ENCODE measurements at places on chromosomes 2 and 18.

DNA sequence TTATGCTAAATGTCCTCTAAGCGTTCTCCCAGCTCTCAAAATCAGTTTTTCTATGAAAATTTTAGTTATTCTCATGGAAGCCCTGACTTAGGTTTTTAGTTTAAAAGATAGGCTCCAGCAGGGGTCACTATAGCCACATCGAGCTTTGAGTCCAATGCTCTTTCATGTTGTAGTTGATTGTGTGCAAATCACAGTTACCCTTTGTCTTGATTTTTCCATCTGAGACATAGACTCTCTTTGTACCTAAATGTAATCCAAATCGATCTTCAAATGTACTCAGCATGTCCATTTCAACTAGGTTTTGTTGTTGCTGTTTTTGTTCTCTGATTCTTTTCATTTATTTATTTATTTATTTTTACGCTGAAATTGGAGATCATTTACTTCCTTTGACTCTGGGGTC lies 26.4 kb upstream of the MSTN start:
- H3K4me3 ChIP-seq, result no peak overlapping the region
- peak overlapping the region; percentile 46 for H3K27ac ChIP-seq
- no peaks in the 10 kb centered on the region for H3K36me3 ChIP-seq
- H3K4me1 ChIP-seq, result no peaks in the 10 kb centered on the region
- no peaks in the 10 kb centered on the region for H3K27me3 ChIP-seq
- DNase-seq, result peak; percentile 66

- no peak overlapping the region for H3K4me3 ChIP-seq
- H3K27ac ChIP-seq, result no peak overlapping the region
- no peaks in the 10 kb centered on the region for H3K4me1 ChIP-seq
- H3K36me3 ChIP-seq, result no peaks in the 10 kb centered on the region
- H3K27me3 ChIP-seq, result no peaks in the 10 kb centered on the region
Measured at GRCh38 chr2:108253106-108253505, 13.3 kb downstream of the SULT1C3 start.

DNA sequence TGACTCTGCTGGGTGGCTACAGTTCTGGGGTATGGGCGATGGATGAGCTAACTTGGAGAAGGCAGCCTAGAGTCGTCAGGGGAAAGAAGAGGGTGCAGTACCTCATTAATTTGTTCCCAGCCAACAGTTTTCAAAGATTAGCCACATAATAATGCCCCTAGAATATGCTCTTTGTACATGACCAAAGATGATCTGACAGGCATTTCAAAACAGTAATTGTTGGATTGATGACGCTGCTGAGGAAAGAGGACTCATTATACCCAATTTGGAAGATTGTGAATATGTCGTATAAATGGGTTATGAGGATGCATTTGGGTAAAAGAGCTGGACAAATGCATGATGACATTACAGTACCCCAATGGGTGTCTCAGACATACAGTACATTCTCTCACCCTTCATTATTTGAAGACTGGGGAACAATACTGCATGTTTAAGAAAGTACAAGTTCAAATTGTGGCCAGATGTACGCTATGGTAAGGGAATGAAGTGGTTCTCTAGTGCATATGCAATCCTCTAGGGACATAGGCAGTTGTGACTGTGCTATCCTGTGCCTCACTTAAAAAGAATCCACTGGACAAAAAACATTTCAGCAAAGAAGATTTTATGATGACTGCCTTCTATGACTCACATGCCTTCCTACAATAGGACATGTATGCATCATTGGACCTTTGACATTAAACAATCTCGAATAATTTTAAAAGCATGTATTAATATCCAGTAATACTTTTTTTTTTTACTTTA lies 233.2 kb downstream of the CNTNAP5 start:
- DNase-seq, result no peak
- no peaks in the 10 kb centered on the region for H3K36me3 ChIP-seq
- no peaks in the 10 kb centered on the region for H3K27me3 ChIP-seq
- no peak overlapping the region for H3K4me3 ChIP-seq
- no peak overlapping the region for H3K27ac ChIP-seq

DNA sequence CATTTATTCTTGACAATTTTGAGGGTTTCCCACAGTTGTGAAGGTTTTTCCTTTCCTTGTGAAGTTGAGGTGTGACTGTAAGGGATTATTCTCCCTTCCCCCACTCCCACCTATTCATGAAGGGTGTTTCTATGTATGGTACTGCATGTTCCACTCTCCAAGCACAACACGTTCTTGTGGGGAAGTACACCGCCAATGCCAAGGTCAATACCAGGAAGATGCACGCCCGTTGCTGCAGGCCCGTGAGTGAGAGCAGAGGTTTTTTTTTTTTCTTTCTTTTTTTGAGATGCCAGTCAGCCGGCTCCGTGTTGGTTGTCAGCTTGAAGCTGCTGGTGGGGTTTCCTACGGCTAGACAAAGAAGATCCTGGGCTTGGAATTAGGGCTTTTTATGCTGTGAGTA lies 38.6 kb upstream of the EPHA4 start:
- no peaks in the 10 kb centered on the region for H3K4me1 ChIP-seq
- H3K36me3 ChIP-seq, result no peaks in the 10 kb centered on the region
- H3K27me3 ChIP-seq, result no peaks in the 10 kb centered on the region
- DNase-seq, result no peak
- no peak overlapping the region for H3K27ac ChIP-seq

DNA sequence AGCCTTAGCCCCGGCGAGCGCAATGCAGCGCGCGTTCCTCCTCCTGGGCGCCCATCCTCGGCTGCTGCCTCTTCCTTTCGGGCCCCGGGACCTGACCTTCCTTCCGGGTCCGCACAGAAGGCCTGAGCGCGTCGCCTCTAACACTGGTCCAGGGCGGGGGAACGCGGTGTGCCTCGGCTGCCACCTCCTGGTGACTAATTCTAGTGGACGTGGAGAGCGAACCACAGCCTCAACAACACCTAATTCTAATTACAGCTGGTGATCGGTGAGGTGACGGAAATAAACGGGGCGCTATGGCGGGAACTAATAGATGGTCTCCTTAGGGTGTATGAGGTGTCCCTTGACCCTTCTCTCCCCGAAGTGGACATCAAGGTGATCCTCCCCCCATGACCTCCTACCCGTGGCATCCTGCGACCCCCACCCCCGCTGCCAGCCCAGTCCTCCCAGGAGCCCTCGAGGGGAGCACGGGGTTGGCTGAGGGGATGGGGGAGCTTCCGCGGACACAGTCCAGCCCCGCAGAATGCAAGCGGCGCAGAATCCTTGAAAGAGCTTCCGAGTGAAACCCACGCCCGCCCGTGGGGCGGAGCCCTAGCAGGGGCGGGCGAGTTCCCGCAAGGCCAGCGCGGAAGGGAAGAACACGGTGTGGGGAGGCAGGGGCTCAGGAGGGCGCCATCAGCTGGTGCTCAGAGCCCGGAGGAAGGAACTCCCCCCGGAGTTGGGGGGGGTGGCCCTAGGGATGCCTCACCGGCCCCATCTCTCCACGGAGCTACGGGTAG lies 12.8 kb upstream of the HMSD start:
- peak; percentile 64 for DNase-seq
- peaks cover 3% of the 10 kb centered on the region for H3K27me3 ChIP-seq
- no peaks in the 10 kb centered on the region for H3K36me3 ChIP-seq
- peak overlapping the region; percentile 51 for H3K4me3 ChIP-seq

- no peak overlapping the region for H3K27ac ChIP-seq
- no peaks in the 10 kb centered on the region for H3K27me3 ChIP-seq
- no peaks in the 10 kb centered on the region for H3K36me3 ChIP-seq
- no peak overlapping the region for H3K4me3 ChIP-seq
- DNase-seq, result no peak
Measured at GRCh38 chr18:22385718-22386117, 32.0 kb downstream of the CTAGE1 start.

GRCh38 chr2:136284226-136285119 lies 166.5 kb upstream of the CXCR4 start:
- no peaks in the 10 kb centered on the region for H3K36me3 ChIP-seq
- H3K27me3 ChIP-seq, result no peaks in the 10 kb centered on the region
- no peak overlapping the region for H3K4me3 ChIP-seq
- no peak for DNase-seq
- H3K4me1 ChIP-seq, result no peaks in the 10 kb centered on the region
- no peak overlapping the region for H3K27ac ChIP-seq

DNA sequence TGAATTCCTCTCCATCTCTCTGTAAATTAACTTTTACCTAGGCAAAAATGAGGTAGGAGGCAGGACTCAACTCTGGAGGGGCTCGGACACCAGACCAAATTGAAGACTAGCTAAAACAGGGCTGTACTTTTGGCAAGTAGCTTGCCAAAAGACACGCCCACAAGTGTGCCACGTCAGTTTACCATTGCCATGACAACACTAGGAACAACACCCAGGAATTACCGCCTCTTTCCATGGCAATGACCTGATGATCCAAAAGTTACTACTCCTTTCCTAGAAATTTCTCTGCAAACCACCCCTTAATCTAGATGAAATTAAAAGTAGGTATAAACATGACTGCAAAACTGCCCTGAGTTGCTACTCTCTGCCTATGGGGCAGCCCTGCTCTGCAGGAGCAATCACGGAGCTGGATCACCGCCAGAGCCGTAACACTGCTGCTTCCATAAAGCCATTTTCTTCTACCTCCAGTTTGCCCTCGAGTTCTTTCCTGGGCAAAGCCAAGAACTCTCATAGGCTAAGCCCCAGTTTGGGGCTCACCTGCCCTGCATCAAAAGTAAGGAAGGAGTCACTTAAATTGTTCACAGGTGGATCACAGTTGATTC lies 66.0 kb upstream of the FAM136A start:
- DNase-seq, result no peak
- no peak overlapping the region for H3K27ac ChIP-seq

DNA sequence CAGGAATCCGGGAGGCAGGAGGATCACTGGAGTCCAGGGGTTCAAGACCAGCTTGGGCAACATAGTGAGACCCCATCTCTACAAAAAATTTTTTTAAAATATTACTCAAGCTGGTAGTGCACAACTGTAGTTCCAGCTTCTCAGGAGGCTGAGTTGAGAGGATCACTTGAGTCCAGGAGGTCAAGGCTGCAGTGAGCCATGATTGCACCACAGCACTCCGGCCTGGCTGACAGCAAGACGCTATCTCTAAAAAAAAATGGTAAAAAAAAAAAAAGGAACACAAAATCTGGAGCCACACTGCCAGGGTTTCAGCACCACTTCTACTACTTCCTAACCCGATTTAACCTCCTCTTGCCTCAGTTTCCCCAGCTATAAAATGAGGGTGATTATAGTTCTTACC lies 57.0 kb downstream of the STEAP3 start:
- H3K4me3 ChIP-seq, result no peak overlapping the region
- no peak for DNase-seq
- no peaks in the 10 kb centered on the region for H3K27me3 ChIP-seq
- no peaks in the 10 kb centered on the region for H3K36me3 ChIP-seq
- no peaks in the 10 kb centered on the region for H3K4me1 ChIP-seq

- no peak overlapping the region for H3K27ac ChIP-seq
- no peaks in the 10 kb centered on the region for H3K27me3 ChIP-seq
- no peak overlapping the region for H3K4me3 ChIP-seq
- no peak for DNase-seq
- H3K36me3 ChIP-seq, result peaks cover 51% of the 10 kb centered on the region
Measured at GRCh38 chr2:26130763-26131162, 42.1 kb upstream of the GAREM2 start.

DNA sequence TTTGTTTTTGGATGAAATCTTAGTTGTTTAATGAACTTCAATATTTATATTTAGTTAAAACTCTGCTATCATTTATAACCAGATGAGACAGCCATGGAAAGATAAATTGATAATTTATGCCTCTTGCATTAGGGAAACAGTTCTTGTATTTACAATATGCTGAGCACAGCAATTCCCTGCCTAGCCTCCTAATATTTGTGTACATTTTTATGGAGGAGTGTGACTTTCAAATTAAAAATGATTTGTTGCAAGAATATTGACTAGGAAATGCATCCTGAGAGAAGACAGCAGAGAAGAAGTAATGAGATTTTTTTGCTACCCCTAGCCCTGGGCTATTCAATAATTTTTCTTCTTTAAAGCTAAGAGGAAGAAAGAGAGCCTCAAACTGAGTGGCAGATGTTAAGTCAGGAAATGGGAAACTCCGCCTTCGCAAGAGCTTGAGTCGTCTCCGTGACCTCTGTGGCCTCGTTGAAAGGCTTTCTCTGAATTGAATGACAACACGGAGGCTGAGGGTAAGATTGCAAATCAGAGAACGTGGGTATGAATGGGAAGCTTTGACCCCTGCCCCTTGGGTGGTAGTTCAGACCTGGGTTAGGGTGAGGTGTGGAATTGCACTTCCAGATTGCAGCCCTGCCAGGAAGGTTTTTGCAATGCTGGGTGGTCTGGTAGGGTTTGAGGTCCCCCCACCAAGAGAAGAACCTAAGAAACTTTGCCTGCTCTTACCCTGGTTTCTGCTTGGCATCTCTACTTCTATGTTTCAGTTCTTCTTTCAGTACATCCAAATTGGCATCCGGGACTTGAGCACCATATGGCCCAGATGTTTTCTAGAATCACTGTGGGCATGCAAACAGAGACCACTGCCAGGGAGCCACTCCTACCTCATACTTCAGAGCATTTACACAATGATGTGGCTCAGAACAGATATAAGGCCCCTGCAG lies 210.3 kb upstream of the RBMS1 start:
- H3K27ac ChIP-seq, result no peak overlapping the region
- H3K27me3 ChIP-seq, result no peaks in the 10 kb centered on the region
- H3K4me1 ChIP-seq, result no peaks in the 10 kb centered on the region
- H3K36me3 ChIP-seq, result no peaks in the 10 kb centered on the region
- no peak overlapping the region for H3K4me3 ChIP-seq

DNA sequence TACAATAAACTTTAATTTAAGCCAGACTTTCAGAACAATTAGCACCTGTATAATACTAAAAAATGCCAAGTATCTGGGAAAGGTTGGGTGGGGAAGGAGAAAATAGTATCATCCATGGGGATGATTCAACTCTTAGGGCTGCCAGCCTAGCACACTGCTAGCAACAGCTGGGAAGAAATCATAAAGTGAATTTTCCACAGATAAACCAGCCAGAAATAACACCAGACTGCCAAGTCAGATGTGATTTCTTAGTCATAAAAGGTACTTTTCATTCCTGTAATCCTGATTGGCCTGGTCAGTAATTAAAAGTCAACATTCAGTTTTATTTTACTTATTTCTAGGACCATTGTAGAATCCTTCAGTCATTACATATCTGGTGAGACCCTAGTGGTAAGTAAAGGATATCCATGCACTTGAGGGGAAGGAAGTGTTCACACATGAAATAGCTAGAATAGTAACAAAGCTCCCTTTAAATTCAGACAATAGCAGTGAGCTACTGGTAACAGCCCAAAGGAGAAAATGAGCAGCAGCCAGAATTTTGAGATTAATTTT lies 59.4 kb downstream of the LIMS1 start:
- H3K4me3 ChIP-seq, result no peak overlapping the region
- peak overlapping the region; percentile 83 for H3K27ac ChIP-seq
- H3K36me3 ChIP-seq, result no peaks in the 10 kb centered on the region
- no peaks in the 10 kb centered on the region for H3K4me1 ChIP-seq

GRCh38 chr2:202933139-202933510 lies 21.1 kb downstream of the CARF start:
- H3K4me1 ChIP-seq, result no peaks in the 10 kb centered on the region
- H3K27ac ChIP-seq, result no peak overlapping the region
- DNase-seq, result no peak
